ENCODE measurements at places on chromosomes 6 and 20.

- DNase-seq = no peak
These were observed 29.2 kb upstream of the ZNFX1 start for GRCh38 chr20:49306903-49307620.

GRCh38 chr6:7173843-7174503, 66.2 kb downstream of the RREB1 start:
- no peak for DNase-seq

DNA sequence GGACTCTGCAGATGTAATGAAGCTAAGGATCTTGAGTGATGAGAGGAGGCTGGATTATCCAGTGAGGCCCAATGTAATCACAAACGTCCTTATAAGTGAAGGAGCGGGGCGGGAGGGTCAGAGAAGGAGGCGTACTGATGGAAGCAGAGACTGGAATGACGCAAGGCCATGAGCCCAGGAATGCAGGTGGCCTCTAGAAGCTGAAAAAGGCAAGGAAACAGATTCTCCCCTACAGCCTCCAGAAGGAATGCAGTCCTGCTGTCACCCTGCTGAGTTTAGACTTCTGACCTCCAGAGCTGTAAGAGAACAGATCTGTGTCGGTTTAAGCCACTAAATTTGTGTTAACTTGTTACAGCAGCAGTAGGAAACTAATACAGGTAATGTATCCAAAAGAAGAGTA, 227.9 kb downstream of the PTPRT start:
- no peak for DNase-seq

DNA sequence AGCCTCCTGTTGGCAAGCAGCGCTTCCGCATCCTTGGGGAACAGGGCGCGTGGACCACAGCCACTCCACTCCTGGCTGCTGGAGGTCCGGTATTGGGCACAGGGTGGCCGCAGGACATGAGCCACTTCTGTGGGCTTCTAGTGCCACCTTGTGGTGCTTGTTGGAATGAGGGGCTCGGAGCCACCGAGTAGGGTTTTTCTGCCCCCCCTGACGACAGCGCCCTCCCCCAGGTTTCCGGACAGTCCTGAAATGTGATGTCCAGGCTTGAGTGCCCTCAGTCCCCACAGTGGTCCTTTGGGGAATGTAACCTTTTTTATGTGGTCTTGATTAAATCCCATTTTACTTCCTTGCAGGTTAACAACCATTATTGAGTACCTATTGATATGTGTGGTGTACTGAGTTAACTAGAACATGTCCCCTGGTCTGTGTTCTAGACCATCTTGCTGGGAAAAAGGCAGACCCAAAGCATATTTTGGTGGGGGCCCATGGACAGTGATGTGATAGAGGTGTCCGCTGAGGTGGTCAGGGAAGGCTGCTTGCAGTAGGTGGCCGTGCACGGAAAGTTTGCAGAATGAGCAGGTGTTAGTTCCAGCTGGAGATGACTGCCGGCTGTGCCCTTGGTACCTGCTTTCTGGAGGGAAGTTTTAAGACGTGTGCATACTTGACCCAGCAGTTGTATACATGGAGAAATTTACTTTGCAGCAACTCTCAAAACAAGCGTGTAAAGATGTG, 70.0 kb downstream of the PTPN1 start:
- DNase-seq = peak; percentile 15

DNA sequence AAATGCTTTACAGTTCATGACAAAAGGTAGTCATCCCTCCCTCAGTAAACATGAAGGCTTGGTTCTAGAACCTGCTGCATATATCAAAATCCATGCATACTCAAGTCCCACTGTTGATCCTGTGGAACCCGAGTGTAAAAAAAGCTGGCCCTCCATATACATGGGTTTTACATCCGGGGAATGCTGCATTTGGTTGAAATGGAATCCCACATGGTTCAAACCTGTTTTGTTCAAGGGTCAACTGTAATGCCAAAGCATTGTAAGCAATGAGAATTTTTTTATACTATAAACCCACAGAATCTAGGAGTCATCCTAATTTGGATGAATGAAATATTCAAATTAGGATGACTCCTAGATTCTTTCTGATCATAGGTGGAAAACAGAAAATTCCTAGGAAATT, 5.9 kb upstream of the HDAC2 start:
- no peak for DNase-seq

DNA sequence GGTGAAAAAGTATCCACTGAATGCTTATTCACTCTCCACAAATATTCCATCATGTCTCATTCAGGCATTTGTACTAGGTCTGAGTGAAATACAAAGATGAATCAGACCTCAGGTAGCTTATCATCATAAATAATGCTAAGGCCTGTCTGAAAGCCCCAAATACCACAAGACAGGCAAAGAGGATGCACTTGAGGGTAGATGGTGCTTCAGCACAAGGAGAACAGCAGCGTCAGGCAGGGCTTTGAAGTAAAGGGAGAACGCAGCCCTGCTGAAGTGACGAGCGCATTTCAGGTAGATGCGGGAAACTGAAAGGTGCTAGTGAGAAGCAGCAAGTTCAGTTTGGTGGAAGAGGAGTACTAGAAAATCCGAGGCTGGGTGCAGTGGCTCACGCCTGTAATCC, 38.7 kb downstream of the MAP3K5 start:
- DNase-seq = no peak

DNA sequence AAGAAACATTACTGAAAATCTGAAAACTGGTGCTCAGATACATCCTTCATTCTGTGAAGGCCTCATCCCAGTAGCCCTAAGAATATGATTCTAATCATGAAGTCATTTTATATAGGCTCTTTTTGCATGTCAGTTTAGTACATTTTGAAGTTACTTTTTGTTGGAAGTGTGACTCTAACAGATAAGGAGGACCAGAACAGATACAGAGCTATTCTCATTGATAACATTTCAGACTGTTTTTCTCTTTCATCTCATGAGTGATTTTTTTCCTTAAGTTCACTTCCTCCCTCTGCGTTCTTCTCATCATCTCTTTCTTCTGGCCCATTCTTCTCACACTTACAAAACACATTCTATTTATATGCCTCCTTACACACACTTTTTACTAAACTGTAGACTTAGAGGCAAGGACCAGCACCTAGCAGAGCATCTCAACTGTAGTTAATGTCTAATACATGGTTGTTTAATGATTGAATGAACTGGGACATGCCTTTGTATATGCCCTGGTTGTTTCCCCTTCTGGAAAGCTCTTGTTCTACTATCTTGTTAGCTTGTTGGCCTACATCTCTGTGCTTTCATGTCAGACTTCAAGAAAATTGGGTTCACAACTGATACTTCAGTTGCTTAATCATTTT, 8.7 kb downstream of the CTNNBL1 start:
- no peak for DNase-seq

DNA sequence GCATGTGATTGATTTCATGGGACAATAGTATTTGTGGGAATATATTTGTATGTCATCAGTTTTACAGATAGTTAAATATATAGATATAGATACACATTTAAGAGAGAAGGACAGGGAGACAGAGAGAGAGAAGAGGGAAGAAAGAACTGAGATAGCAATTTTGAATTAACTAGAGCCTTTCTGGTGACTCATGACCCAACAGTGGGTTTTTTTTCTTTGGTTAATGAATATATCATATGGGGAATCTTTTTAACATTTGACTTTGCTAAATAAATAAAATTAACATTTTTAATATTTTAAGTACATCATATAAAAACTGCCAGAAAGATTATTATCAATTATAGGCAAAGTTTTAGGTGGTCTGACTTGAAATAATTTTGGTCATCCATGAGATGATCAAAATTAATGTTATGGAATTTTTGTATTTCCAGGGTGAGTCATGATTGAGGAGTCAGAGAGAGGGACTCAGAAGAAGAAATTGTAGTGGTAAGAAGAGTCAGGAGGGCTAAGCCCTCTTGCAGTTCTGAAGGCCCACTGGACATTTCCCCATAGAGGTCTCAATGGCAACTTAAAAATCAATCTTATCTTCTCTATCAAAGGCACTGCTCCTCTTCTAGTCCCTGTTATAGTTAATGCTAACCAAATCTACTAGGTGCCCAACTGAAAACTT, 508.1 kb upstream of the MAP3K7 start:
- DNase-seq = no peak

GRCh38 chr6:44321210-44321609, 8.1 kb upstream of the AARS2 start:
- no peak for DNase-seq

- no peak for DNase-seq
These were observed 4.8 kb downstream of the PHF20 start for GRCh38 chr20:35776513-35777101.

GRCh38 chr6:21305893-21306332, 287.6 kb upstream of the SOX4 start:
- DNase-seq = no peak

DNA sequence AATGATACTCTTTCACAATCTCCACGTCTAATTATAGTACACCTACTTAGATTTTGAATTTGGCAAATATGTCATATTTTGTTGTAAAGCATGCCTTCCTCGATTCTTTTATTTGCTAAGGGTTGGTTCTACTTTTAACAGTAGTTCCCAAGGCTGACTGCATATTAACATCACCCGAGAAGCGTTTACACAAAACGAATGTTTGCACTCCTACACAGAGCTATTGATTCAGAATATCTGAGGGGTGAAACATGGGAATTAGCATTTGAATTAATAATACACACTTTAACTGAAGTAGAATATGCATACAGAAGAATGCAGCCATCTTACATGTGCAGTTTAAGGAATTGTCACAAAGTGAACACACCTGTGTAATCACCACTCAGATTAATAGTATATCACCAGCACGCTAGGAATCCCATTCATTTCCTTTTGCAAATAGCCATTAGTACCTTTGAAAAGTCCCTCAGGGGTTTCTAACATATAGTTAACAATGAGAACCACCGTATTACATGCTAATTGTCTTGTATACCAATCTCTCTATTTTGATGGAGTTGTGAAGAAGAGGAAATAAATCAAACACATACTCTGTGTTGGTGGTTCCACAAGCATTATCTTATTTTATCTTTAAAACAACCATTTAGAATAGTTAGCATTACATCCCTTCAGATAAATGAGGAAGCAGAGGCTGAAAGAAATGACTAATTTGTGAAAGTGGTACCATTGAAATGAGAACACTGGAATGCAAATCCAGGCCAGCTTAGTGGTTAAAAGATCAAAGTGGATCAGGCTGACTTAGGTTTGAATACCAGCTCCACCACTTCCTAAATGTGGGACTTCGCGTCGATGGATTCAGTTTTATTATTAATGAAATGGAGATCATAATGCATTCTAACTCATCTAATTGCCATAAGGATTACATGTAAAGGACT, 317.6 kb downstream of the HDGFL1 start:
- no peak for DNase-seq

DNA sequence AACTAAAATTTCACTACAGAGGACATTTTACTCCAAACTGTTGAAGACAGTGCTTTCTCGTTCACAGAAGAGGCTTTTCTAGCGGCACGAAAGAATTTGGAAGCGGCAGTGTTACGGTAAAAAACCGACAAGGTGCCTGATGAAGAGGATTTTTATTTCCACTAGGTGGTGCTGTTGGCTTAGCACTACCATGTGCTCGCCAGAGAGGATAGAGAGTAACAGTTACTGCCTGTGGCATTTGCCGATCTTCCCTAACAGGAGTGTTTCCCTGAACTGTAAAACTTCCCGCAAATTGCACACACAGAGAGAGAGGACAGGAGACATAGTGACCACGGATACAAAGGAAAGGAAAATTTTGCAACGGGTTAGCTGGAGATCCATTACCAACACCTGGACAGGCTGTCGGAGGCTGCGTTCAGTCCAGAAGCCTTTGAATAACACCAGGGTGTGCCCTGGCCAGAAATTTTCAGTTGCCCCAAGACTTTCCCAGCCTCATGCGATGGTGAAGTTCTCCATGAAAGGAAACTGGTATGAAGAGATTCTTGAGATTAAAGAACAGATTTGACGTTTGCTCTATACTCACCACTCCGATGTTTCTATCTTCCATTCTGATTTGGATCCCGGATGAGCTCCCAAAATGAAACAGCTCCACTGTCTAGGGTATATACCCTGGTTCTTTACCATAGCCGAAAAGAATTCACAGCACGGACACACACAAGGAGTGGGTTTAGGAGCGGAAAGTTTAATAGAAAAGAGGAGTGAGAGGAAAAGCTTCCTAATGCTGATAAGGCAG, 48.1 kb downstream of the HLA-DPB1 start:
- no peak for DNase-seq
